T-helper 2 cell treated with Interferon-gamma antibody and Interleukin-4, amounts not matched to agents 5 μg/mL and 100 μg/mL, for 36 hours (primary cell): ENCODE measurements at places on chromosomes 1 and 21.

DNA sequence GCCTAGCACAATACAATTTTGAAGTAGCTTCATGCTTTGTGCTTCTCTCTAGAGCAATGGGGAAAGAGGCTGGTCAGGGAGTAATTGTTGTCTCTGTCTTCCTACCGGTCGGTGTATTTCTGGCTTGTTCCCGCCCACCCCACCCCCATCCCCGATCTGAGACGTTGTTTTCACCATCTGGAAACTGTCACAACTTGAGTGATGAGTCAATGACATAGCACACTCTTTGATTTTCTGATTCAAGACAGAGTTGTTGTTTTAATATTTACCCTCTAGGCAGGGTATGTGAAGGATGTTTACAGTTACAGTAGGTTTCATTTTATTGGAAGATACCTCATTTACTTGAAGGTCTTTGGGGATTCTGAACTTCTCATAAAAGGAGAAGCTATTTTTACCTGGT lies 7.0 kb downstream of the IL12RB2 start:
- no peak for DNase-seq

GRCh38 chr1:174032671-174033222 lies 10.6 kb upstream of the RC3H1 start:
- DNase-seq, result no peak

DNA sequence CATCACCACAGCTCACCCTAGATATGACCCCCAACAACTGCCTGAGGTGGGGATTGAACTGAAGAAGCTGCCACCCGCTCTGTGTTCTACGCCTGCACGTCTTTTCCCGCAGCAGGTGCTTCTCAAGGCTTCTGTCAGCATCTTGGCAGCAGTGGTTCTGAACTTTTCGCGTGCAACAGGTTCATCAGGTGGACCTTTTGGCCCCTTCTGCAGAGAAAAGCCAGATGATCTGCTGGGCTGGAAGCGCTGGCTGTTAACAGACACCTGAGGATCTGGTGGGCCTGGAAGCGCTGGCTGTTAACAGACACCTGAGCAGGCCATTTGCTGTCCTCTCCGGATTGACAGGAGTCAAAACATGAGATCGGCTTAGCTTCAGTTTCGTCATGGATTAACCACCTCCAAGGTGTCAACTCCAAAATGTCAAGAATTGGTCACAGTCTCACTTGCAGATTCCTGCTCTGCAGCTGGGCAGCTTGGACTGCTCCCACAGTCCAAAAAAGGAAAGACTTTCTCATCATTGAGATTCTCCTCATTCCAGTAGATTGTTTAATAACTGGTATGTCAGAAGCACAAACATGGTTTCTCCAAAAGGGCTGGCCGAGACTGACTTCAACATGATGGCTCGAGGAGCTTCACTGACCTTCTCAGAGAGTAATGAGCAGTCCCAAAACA lies 4.7 kb downstream of the C1orf174 start:
- DNase-seq, result no peak

GRCh38 chr1:50930965-50931737 lies 28.9 kb downstream of the FAF1 start:
- DNase-seq, result no peak

DNA sequence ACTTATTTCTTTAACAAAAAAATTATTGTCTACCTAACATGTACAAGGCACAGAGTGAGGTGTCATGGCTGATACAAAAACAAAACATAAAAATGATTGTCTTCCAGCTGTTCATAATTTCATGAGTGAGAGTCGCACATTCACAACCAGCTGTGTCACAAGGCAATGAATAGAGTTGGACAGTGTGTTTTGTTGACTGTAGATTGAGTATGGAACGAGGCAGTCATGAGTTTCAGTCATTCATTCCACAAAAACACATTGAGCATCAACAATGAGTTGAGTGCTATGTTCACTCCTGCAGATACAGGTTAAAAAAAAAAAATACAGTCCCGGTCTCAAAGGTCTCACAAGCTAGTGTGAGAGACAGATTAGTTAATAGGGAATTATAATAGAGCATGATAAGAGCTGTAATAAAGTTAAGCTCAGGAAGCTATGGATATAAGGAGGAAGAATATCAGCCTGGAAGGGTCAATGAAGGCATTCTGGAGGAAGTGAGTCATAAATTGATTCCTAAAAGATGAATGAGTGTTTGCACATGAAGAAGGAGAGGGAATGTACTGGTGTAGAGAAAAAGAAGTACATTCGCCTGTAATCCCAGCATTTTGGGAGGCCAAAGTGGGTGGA lies 47.8 kb upstream of the ARHGAP29 start:
- no peak for DNase-seq

- DNase-seq, result no peak
Measured at GRCh38 chr21:33640697-33641351, 717 bp downstream of the CRYZL1 start.

GRCh38 chr1:11030865-11031264 lies 16.2 kb downstream of the MASP2 start:
- no peak for DNase-seq

GRCh38 chr1:17005365-17005740 lies 6.4 kb downstream of the ATP13A2 start:
- no peak for DNase-seq

DNA sequence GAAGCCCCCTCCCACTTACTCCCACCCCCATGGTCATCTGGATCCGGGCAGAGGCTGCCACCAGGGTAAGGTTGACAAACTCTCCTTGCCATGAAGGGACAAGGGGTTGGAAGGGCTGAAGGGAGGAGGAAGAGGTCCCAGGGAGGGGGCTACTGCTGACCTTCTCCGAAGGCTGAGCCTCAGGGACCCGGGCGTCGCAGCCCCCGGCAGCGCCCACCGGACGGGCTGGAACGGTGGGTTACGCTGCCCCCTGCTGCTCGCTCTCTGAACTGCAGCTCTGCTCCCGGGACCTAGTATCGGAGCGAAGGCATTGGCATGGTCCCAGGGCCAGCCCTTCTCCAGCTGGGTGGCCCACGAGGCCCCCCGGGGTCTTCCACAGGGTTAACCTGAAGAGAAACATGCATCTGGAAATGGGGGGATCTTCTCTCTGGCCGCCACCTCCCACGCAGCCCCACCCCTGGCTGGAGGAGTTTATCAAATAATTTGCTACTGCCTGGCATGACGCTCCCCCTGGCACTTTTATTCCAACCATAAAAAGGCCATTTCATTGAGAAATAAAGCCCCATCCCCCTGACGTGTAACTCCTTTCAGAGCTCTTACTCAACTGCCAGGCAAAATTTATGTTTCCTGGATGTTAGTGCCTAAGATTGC lies 70.4 kb upstream of the TARDBP start:
- peak; percentile 39 for DNase-seq

GRCh38 chr1:33180911-33181890 lies 642 bp downstream of the TRIM62 start:
- DNase-seq, result peak; percentile 76

DNA sequence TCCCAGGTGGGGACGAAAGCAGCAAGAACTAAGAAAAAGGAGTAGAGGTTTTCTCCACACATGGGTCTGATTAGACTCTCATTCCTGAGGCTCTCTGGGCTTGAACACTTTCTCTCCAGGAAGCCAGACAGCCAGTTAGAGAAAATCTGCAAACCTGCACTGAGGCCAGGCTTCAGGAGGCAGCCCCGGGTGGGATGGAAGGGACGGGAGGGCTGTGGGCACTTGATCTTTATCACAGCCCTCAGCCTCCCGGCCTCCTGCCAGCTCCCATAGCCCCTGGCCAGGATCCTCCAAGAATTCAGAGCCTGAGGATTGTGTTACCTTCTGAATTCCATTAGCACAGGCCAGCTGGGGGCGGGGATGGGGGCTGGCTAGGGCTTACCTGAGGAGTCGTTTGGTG lies 40.1 kb downstream of the SERTAD4 start:
- no peak for DNase-seq

DNA sequence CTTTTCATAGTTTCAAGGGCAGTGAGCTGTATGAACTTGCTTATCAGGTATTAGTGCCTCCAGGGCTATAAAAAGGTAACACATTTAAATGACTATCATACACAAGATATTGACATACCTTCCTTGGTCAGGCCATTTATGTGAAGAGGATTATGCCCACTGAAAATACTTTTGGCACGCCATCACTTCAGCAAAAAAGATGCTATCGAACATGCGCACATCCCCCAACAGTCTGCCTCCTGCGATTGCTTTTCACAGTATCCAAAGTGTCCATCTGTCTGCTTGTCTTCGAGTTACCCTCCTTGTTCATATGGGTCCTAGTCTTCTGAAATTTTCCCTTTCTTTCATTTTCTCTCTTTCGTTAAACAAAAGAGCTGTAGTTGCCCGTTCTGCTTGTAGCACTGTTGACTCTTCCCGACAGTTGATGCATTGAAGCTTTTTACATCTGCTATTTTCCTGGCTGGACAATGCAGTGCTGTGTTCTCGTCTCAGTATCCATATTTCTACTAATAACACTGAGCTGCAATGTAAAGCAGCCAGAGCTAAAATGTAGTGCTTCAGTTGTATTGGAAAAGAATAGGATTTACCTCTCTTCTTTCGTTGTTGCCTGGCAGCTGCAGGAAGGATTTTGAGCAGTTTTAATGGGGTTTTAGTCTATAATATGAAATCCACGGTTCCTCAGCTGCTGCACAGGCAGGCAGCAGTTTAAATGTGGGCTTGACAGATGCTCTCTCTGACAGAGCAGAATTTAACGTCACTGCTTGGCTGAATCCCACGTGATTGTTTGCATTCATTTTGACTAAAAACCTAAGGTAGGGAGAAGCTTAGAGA lies at the start of gene B3GALT2:
Gene B3GALT2, minus strand, starts transcription at position 713 of the 831 bp plus-strand sequence. CDS start 5,051 bp downstream, outside the sequence.
- no peak for DNase-seq

DNA sequence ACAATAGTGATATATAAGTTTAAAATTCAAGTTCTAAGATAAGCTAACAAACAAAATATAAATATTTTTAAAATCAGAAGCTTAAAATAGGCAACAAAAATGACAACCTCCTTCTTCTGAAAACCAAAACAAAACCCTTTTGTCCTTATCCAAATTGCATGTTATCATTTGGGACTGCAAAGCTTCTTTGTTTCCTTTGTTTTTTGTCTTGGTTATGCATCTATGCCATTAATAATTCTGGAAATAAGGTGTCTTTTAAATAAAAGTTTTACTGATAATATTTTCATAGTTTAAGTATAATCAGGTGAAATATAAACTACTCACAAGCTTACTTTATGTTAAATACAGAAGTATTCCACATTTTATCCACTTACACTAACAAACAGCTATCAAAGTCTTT lies 20.5 kb downstream of the ADSS2 start:
- no peak for DNase-seq

DNA sequence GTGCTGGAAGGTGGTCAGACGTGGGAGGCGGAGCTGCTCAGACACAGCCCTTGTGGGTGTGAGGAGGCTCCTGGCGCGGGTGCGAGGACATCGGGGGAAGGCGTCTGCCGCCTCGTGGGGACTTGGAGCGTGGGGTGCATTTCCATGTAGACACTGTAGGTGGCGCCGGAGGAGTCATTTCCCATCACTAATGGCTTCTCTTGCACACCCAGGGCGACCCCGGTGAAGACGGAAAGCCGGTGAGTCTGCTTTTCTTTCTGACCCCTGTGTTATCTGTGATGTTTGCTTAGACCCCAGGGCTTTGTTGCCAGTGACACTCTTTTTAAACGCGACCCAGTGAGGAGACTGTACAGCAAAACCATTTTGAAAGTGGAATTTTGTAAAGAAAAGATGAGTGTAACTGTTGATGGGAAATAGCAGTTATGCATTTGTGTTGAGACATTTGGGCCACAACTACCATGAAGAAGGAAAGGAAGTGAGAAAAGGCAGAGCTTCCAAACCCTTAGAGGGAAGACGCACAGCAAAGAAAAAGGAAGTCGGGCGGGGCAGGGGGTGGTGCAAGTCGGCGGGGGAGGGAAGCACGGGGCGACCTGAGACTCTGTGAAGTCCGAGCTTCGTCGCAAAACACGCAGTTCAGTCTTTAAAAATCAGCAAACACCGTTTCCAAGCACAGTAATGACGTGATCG lies 64.0 kb downstream of the SLC19A1 start:
- DNase-seq, result peak; percentile 68

- no peak for DNase-seq
Measured at GRCh38 chr21:32147041-32147440, 131.8 kb downstream of the MIS18A start.

DNA sequence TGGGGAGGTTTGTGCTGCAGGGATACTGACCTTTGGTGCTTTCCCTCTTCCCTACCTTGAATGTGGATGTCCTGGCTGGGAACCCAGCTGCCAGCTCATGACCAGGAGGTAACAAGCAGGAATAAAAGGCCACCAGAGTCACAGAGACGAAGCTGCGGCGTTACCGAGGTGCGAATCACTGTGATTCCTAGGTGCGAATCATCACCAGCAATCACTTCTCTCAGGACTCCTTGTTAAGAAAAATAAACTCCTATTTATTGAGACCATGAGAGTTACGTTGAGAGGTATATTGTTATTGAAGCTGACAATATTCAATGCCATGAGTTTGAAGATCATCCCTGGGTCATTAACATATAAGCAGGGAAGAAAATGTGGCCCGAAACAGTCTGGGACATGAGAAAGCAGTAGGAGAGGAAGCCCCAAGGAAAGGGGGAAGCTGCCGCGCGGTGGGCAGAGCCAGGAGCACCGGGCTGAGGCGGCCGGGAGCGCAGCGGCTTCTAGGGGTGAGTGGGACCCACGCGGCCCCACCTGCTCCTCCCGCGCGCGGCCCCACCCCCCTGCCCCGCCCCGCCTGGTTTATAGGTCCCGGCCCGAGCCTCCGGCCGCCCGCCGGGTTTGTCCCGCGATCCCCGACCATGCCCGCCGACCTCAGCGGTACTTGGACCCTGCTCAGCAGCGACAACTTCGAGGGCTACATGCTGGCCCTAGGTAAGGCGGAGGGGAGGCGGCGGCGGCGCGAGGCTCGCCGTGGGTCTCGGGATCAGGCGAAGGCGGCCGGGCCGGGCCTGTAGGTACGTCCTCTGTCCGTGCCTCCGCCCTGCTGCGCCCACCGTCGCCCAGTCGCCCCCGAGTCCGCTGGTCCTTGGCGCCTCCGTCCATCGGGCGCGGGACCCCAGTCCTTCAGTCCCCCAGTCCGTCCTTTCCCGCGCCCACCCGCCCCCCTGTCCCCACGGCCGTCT lies at the start of gene RBP7:
Gene RBP7, plus strand, starts transcription at position 605 of the 959 bp plus-strand sequence. Its CDS starts 31 bp downstream, at position 636.
- DNase-seq, result no peak

DNA sequence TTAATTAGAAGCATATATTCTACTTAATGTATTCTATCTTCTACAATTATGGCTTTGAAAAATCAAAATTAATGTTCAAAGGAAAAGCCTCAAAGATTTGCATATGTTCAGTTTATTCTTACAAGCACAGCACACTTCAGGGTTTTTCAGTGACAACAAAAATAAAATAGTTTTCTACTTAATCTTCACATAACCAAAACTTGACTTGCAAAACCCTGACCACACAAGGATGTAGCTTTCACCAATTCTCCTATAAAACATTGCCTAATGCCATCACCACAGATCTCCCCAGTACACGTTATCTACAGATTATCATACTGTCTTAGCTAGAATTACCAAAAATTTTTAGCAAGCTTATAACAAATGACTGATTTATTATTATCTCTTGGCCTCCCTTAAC lies 23.3 kb downstream of the LPAR3 start:
- DNase-seq, result no peak

- no peak for DNase-seq
Measured at GRCh38 chr1:232878086-232878485, 72.3 kb upstream of the NTPCR start.
